ENCODE measurements at places on chromosomes 1 and 21. TPM values are rescaled to one million over a fixed set of nuclear protein-coding genes. Genes with fewer than 3 reads are reported as not detected.
A peak's percentile ranks its signal among the peaks of the same experiment; 100 is the strongest.

- no peak for DNase-seq
Observed at GRCh38 chr1:165114022-165114888, 242.3 kb downstream of the LMX1A start.

DNA sequence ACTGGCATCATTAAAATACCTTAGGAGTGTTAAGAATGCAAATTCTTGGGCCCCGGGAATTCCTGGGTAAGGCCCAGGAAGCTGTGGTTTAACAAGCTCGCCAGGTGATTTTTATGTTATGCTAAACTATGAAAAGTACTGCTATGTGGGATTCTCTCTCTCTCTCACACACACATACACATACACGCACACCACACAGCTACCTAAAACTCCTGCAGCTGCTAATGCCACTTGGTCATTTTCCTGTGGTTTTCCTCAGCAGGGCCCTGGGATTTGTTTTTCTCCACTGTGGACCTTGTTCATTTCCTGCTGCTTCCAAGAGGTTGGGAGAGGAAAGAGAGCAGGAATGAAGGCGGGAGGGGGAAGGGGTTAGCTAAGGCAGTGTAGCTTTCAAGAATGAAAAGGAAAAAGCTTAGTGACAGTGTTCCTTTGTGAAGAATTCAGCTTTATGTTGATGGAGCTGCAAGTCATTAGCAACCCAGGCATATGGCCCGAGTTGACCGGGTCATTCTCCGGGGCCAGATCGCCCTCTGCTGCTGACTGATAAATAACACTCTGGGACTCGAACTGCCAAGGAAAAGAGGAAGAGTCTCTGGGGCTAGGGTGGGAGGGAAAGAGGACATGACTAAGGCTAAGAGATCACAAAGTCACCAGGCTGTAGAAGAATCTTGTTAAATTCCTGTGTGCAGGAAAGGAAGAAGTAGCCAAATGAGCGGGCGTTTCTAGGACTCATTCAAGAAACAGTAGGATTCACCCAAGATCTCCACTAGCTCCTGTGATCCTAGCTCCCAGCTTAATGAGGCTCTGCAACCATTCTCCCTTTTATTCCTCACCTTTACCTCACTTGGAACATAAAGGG is 30.5 kb upstream of the LRIG2 start:
- peak; percentile 63 for DNase-seq

DNA sequence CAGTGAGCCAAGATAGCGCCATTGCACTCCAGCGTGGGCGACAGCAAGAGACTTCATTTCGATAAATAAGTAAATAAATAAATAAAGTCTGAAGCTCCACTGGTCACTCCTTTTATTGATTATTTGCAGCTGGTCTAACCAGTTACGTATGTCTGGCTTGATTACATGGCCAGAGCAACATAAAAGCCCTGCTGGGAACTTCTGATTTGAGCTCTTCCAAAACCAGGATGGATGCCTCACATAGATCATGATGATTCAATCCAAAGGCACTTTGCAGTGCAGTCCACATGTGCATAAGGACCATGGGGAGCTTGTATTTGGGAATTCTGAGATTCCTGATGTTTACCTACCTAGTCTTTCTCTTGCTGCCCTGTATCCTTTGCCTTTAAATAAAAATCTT is 24.0 kb downstream of the NSUN4 start:
- no peak for DNase-seq

GRCh38 chr1:13663969-13664368 is 36.0 kb upstream of the PRDM2 start:
- DNase-seq = no peak

DNA sequence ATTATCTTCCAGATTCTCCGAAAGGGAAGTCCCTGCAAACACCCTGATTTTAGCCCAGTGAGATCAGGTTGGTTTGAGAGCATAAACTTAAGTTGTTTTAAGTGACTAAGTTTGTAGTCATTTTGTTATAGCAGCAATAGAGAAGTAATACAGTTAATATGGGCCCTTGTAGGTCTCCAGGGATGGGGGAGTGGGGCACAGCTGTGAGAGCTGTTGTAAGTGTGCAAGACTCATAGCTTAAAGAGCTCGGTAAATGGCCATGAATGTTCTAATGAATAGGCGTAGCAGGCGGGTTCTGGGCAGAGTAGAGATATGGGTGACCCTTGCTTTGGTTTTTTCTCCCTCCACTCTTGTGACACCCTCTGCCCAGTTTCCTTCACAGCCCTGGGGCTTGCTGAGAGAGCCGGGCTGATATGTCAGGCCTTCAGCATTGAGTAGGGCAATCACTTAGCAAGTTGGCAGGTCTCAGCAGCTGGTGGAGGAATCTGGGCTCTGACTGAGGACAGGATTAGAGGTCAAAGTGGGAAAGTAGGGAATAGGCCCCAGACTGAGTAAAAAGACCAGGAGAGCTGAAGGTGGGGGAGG is 16.0 kb upstream of the ID3 start:
- no peak for DNase-seq

DNA sequence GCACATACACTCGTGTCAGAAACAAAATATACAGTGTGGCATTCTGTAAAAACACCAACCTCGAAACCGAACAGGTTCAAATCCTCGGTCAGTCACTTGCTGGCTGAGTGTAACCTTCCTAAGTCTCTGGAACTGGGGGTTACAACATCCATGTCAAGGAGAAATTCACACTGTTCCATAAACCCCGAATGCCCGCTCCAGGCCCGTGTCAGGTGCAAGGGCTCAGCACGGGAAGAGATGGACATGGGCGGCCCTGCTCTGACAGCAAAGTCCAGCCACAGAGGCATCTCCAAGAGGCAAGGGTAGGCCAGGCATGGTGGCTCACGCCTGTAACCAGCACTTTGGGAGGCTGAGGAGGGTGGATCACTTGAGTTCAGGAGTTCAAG is 79.5 kb downstream of the SLC66A1 start:
- DNase-seq = no peak

DNA sequence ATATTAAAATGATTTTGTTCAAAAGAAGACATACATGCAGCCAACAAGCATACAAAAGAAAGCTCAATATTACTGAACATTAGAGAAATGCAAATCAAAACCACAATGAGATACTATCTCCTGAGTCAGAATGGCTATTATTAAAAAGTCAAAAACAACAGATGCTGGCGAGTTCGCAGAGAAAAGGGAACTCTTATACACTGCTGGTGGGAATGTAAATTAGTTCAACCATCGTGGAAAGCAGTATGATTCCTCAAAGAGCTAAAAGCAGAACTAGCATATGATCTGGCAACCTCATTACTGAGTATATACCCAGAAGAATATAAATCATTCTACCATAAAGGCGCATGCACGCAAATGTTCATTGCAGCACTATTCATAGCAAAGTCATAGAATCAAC is 126.0 kb upstream of the HMCN1 start:
- DNase-seq = no peak

DNA sequence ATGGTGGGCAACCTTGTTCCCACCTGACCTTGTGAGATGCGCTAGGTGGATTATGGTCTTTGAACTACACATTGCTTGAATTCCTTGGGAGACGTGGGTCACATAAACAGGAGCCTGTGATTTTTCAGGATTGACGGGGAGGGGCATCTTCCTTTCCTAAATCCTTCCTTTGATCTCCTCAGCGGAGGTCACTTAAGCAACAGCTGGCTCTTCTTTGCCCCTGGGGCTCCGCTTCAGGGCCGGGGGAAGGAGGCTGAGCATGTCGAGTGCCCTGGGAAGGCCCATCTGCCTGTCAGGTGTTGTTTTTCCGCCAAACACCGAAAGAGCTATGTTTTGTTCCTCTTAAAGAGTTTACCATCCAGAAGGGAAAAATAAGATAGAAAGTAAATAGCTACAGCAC is 40.6 kb downstream of the KIF26B start:
- DNase-seq = no peak

DNA sequence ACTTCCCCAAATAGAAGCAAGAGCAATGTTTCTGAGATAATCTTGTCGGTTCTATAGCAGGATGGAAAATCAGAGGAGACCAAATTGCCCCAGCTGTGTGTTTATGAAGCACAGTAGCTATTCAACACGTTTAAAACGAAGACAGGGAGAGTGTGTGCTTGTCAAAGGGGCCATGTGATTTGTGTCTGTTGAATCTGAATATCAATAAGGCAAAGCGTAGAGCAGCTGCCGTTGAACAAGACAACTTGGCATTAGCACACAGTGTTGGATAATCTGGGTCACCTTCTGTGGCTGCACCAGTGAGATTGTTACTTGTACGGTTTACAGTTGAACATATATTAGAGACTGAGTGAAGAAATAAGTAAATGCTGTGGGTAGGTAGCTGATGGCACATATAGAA is 1.0 kb downstream of the CRB1 start:
- no peak for DNase-seq

DNA sequence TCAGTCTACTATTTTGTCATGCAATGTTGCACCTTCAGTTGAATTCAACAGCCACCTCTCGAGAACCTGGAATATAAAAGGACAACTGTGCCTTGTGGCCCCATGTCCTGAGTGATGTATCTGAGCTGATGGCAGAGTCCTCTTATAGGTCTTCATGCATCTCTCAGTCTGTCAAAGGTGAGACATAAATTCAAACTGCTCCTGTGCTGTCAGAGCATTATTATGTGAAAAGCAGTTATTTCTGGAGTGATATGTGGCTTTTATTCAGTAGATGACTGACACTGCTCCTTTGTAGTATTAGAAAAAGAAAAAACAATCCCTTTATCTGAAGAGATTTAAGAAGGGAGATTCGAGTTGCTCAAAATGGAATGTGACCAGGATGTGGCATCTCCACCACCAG is 8.4 kb downstream of the S100A10 start:
- no peak for DNase-seq

DNA sequence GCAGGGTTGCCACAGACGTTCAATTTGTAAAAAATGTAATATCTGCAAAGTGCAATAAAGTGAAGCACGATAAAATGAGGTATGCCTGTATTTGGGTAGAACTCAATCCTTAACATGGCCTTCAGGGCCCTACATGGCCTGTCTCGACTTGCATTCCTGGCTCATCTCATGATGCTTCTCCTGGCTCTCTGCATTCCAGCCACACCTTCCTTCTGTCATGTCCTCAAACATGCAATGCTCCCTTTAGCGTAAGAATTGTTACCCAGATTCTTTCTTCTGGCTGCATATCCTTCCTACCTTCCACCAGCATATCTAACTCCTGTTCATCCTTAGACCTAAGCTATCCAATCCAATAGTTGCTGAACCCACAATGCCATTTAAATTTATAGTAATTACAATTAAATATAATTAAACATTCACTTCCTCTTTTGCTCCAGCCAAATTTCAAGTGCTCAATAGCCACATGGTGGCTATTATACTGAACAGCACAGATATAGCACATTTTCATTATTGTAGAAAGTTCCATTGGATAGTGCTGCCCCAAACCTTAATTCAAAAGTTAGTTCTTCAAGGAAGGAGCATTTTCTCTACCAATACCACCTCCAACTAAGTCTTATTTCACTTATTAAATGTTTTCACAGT is 32.6 kb downstream of the FGGY start:
- no peak for DNase-seq

- no peak for DNase-seq
Observed at GRCh38 chr1:43450251-43450941, 3.3 kb downstream of the HYI start.

DNA sequence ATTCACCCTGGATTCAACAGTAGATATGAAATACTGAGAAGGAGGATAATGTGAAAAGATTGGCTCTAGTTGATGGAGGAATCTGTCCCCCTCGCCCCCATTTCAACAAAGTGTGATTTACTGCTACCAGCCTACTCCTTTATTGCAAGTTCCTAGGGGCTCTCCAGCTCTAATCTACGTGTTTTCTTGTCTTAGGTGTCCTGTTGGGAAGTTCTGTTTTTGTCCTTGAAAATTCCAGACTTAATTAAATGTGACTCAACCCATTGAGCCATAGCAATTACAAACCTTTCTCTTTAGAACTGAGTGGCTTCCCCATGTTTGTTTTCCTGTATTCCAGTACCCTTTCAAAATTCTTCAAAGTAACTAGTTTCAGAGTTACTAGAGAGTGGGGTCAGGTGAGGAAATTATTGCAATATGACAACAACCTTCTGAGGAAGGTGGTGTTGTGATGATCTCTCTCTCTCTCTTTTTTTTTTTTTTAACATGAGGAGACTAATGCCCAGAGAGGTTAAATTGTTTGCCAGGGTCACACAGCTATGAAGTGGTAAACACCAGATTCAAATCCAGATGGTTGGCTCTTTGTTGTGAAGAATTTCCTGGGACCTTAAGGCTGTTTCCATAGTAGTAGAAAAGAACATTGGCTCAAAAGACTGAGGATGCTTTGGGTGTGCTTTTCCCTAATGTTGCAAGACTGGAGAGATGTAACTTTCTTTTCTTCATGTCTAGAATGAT is 3.5 kb downstream of the RGL1 start:
- DNase-seq = no peak

DNA sequence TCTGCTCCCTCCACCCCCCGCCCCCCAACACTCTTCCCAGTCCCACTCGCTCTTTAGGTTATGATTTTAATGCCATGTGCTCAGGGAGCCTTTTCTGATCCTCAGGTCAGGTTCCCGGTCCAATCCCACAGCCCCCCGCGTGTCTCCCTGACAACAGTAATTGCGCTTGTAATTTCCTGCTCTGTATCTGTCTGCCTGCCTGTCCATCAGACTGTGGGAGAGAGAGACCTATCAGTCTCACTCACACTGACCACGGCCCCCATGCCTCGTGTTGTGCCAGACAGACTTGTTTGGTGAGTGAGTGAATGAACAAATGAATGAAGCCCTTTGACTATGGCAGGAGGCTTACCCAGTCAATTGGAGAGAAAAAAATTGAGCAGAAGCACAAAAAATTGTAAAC is 50.8 kb upstream of the ECE1 start:
- no peak for DNase-seq

GRCh38 chr1:43227143-43227764 is 42.5 kb upstream of the TMEM125 start:
- DNase-seq = peak; percentile 76

- DNase-seq = no peak
Observed at GRCh38 chr1:231705806-231706760, 79.5 kb downstream of the DISC1 start.

- DNase-seq = no peak
Observed at GRCh38 chr1:22711071-22711470, 432 bp downstream of the EPHB2 start.

DNA sequence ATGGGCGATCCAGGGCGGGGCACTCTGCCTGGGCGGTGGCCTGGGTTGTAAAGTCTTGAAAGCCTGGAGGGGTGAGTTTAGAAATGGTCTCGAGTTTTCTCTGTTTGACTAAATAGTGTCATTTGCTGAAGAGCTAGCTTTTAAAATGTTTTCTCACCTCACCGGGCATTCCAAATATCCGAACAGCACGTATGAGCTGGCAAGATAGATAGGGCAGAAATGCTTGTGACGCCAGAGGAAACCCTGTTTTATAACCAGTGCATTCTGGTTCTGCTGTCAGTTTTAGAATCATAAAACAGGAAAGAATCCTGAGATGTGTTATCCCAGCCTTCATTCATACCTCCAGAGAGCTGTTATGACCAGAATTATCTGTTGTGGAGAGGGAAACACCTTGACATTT is 725 bp downstream of the RTCA start:
- DNase-seq = no peak

Gene ABL2
- total RNA-seq = 9.0 TPM

Gene ANXA9
- total RNA-seq = 0.14 TPM

Gene TNFAIP8L2
- total RNA-seq = 0.88 TPM

Gene AUNIP
- not detected for total RNA-seq

Gene MPL
- 0.82 TPM for total RNA-seq

Gene OR10Z1
- not detected for total RNA-seq

Gene FCRL4
- not detected for total RNA-seq

Gene USH2A
- 3.6 TPM for total RNA-seq

Gene TAF5L
- total RNA-seq = 9.3 TPM

Gene CSF3R
- 3.8 TPM for total RNA-seq
